Epithelial cell of proximal tubule (primary cell): ENCODE measurements at places on chromosomes 12 and 14. TPM values are rescaled to one million over a fixed set of nuclear protein-coding genes. Genes with fewer than 3 reads are reported as not detected.

TSPAN8 gene
- total RNA-seq: 3.8 TPM in 1 of 2 replicates, not detected in the other

DNA sequence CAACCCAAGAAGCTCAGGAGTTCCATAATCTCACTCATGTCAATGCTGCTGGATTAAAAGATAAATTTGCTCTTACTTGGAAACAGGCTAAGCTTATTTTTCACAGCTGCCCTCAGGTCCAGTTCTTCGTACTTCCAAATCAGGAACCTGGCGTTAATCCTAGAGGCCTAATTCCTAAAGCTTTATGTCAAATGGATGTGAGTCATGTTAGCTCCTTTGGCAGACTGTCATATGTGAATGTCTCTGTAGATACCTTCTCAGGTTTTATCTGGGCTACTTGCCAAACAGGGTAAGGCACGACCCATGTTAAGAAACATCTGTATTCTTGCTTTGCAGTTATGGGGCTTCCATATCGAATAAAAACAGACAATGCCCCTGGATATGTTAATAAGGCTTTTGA is 504.6 kb downstream of the ALG10 start:
- DNase-seq: no peak

E2F7 gene
- total RNA-seq: 20.5 and 22.1 TPM in 2 replicates

GRCh38 chr14:47539031-47539461 is 136.4 kb downstream of the MDGA2 start:
- DNase-seq: no peak

DNA sequence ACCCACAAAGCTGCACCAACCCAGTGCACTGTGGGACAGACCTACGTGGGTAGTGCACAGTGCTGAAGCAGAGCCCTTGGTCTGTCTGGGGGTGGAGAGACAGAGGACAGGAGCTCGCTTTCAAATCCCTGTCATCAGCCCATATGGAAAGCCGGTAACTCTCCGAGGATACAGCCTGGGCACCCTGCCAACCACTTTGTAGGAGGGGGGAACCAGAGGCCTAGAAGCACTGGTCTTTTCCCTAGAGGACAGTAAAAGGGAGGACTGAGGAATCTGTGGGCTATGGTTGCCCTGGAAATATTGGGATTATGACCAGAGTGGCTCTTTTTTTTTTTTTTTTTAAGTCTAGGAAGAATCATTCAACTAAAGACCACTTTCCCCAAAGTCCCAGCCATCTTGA is 74.3 kb downstream of the MAP3K9 start:
- no peak for DNase-seq

GRCh38 chr12:59861635-59862034 is 265.8 kb downstream of the SLC16A7 start:
- DNase-seq: no peak
